ENCODE measurements at places on chromosomes 11 and 22.

- no peak overlapping the region for H3K27ac ChIP-seq
- no peak overlapping the region for H3K4me3 ChIP-seq
- H3K27me3 ChIP-seq, result no peaks in the 10 kb centered on the region
- peaks cover 10% of the 10 kb centered on the region for H3K36me3 ChIP-seq
- DNase-seq, result no peak
These were observed 8.6 kb downstream of the CCDC34 start for GRCh38 chr11:27354359-27354965.

- H3K27ac ChIP-seq, result peak overlapping the region; percentile 98
- H3K36me3 ChIP-seq, result no peaks in the 10 kb centered on the region
- peak overlapping the region; percentile 62 for H3K4me3 ChIP-seq
- H3K4me1 ChIP-seq, result peaks cover 78% of the 10 kb centered on the region
- DNase-seq, result no peak
- no peaks in the 10 kb centered on the region for H3K27me3 ChIP-seq
These were observed 56.6 kb downstream of the FAM83F start for GRCh38 chr22:40051322-40051721.

- H3K27me3 ChIP-seq, result 0 out of 2 replicates have a peak, but pooled peaks cover 2% of the 10 kb centered on the region
- H3K4me3 ChIP-seq, result no peak overlapping the region
- no peak for DNase-seq
These were observed 64.2 kb downstream of the NFAM1 start for GRCh38 chr22:42367980-42368378.

DNA sequence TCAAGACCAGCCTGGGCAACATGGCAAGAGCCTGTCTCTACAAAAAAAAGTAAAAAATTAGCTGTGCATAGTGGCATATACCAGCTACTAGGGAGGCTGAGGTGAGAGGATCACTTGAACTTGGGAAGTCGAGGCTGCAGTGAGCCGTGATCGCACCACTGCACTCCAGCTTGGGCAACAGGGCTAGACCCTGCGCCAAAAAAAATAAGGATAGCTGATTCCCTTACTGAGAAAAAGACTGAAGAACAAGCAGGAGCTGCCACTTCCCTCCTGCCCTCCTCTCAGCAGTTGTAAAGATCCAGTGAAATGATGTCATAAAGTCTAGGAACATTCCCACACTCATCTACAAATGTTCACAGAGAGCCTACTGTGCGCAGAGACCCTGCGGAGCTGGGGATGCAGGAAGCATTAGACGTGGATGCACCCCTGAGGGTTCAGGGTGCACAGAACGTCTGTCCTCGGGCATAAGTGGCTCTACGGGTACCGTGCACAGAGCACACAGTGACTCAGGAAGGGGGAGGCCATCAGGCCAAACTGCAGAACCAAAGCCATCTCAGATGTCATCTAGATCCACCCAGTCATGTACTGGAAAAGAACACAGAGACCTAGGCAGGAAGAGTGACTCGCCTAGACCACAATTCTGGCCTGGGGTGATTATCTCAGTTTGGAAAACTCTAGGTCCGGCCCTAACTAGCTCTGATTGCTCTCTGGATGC is 11.7 kb downstream of the SEC14L2 start:
- H3K27ac ChIP-seq, result no peak overlapping the region
- no peaks in the 10 kb centered on the region for H3K4me1 ChIP-seq

GRCh38 chr11:61279934-61280659 is 15.0 kb downstream of the VWCE start:
- DNase-seq, result no peak
- no peak overlapping the region for H3K27ac ChIP-seq
- H3K4me3 ChIP-seq, result no peak overlapping the region
- no peaks in the 10 kb centered on the region for H3K4me1 ChIP-seq

- no peaks in the 10 kb centered on the region for H3K4me1 ChIP-seq
- no peaks in the 10 kb centered on the region for H3K27me3 ChIP-seq
These were observed 19.2 kb upstream of the OR56A3 start for GRCh38 chr11:5922749-5923426.

GRCh38 chr11:15828215-15828853 is 528.0 kb downstream of the SOX6 start:
- no peak overlapping the region for H3K27ac ChIP-seq
- no peak overlapping the region for H3K4me3 ChIP-seq
- no peaks in the 10 kb centered on the region for H3K4me1 ChIP-seq
- no peaks in the 10 kb centered on the region for H3K27me3 ChIP-seq
- H3K36me3 ChIP-seq, result no peaks in the 10 kb centered on the region
- no peak for DNase-seq

GRCh38 chr11:68010090-68011041 is at the start of gene ALDH3B1:
ALDH3B1 (plus strand) TSS chr11:68010327; CDS start chr11:68015298, 4,971 bp downstream.
- no peak within 1 kb of the TSS for H3K4me3 ChIP-seq
- no peaks in the 10 kb centered on the region for H3K36me3 ChIP-seq
- peak; percentile 78 for DNase-seq
- H3K27me3 ChIP-seq, result no peaks in the 10 kb centered on the region
- H3K4me1 ChIP-seq, result peaks cover 25% of the 10 kb centered on the region

DNA sequence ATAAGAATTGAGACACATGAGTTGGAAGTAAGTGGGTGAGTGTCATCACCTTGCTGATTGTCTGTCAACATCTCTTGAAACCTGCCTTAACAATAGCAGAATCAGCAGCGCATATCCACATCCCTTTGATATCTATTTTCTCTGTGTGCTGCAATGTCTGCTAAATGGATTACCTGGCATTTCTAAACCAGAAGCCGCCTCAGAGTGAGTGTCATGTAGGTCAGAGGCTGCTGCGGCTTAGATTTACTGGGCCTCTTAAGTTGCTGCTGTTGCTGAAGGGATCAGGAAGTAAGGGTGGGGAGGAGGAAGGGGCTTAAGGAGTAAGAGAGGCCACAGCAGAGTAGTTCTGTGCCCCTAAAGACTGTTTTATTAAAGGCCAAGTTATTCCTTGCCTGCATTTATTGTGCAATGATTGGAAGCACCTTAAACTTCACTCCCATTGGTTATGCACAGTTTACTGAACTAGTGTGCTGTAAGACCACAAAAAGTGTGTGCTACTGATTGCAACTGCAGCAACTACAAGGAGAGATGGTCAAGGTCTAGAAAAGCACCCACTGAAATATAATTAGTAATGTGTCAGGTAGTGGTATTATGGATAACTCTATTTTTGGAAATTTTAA is 29.8 kb upstream of the TMEM41B start:
- H3K4me1 ChIP-seq, result no peaks in the 10 kb centered on the region
- no peak for DNase-seq
- H3K27ac ChIP-seq, result no peak overlapping the region
- H3K4me3 ChIP-seq, result no peak overlapping the region
- H3K36me3 ChIP-seq, result no peaks in the 10 kb centered on the region

- no peaks in the 10 kb centered on the region for H3K27me3 ChIP-seq
- no peak for DNase-seq
- no peaks in the 10 kb centered on the region for H3K36me3 ChIP-seq
- H3K4me3 ChIP-seq, result no peak overlapping the region
- H3K27ac ChIP-seq, result no peak overlapping the region
These were observed 5.0 kb upstream of the ANO1 start for GRCh38 chr11:70072861-70073755.

GRCh38 chr11:108511851-108512474 is 13.8 kb upstream of the POGLUT3 start:
- no peaks in the 10 kb centered on the region for H3K4me1 ChIP-seq
- no peak overlapping the region for H3K27ac ChIP-seq
- DNase-seq, result no peak
